ENCODE measurements at places on chromosomes 2 and 18.

DNA sequence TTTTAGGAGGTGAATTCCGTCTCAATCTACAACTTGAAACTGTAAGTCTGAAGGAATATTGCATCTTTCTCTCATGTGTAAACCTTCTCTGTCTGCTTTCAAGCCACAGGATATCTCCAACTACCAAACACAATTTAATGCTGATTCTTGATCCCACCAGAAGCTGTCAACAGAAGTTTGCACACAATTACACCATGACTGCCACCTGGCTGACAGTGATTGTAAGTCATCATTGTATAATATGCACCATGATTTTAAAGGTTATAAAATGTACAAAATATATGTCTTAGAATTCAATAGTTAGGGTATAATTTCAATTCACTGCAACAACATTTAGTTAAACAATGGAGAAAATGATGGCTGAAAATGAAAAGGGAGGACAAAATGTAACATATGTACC, 18.4 kb downstream of the PREPL start:
- DNase-seq = peak; percentile 50

GRCh38 chr18:55587418-55588110, 428 bp downstream of the TCF4 start:
- DNase-seq = no peak

- no peak for DNase-seq
Observed at GRCh38 chr18:79707671-79708070, 28.1 kb downstream of the CTDP1 start.

DNA sequence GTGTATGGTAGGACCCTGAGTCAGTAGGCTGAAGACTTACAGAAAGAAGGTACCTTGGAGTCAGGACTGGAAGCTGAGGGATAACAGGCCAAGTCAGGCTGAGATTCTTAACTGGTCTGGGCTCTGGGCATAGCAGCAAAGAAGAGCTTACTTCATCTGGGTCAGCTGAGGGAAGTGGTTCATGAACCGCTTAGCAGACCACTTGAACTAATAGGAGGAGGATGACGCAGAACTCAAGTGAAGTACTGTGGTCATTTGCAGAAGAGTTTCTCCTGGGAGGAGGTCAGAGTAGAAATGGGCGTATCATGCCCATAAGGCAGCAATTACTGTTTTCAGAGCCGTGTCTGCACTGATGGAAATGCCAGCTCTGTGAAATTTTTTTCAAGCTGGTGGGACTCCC, 164.5 kb downstream of the LCLAT1 start:
- DNase-seq = no peak

- no peak for DNase-seq
Observed at GRCh38 chr2:152114366-152114765, 15.5 kb upstream of the CACNB4 start.

- DNase-seq = no peak
Observed at GRCh38 chr2:177579486-177580036, 187.0 kb downstream of the AGPS start.

GRCh38 chr2:56626927-56627326, 443.1 kb downstream of the CCDC85A start:
- DNase-seq = no peak

DNA sequence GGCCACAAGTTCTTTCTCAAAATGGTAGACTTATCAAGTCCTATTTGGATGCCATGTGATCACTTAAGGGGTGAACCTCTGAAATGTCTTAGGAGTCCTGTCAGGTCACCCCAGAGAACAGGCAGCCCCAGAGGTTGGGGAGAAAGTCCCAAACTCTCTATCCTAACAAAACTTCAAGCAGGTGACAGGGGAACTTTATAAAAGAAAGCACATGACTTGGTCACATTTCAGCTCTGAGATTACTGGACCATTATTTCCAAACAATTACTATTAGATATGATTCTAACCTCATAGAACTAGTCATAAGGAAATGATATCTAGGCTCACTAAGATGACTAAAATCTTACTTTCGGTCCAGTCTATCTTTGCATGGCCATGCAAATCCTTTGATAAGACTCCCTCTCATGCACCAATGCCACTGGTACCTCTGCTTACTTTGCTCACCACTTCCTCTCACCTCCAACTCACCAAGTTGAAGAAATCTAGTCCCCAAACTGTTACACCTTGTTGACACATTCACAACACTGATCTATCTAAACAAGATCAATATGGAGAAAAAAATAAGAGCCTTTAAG, 107.0 kb downstream of the GALNT14 start:
- DNase-seq = no peak

DNA sequence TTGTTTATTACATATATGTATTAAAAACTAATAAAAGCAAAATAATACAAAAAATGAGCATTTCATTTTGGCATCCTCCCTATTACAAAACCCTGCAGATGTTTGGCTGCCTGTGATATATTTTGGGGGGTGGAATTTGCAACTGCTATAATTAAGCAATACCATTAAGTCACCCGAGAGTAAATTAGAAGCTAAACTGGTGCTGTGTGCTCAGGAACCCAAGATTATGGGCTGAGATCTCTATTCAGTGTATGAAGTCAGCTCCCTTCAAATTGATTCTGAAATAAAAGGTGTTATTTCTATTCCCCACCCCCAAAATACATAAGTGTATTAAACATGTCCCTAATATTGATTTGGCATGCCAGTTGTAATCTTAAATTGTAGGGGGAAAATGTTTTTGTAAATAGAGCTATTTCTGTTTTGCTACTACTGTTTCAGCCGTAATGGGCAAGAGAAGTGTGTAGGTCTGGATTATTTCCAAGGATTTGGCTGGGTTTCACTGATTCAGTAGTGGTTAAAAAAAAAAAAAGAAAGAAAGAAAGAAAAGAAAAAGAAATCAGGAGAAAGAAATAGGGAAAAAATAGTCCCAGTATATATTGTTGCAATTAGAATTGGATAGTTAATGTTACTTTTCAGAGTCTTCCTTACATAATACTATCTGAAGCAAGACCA, 110.9 kb downstream of the SS18 start:
- no peak for DNase-seq

DNA sequence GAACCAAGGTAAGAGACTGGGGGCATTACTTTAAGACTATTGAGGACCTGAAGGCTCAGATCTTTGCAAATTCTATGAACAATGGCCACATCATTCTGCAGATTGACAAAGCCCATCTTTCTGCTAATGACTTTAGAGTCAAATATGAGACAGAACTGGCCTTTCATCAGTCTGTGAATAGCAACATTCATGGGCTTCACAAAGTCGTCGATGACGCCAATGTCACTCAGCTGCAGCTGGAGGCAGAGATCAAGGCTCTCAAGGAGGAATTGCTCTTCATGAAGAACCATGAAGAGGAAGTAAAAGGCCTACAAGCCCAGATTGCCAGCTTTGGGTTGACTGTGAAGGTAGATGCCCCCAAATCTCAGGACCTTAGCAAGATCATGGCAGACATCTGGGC, 43.8 kb upstream of the SLC4A10 start:
- DNase-seq = no peak

GRCh38 chr2:75528221-75528977, 32.3 kb downstream of the EVA1A start:
- DNase-seq = no peak

DNA sequence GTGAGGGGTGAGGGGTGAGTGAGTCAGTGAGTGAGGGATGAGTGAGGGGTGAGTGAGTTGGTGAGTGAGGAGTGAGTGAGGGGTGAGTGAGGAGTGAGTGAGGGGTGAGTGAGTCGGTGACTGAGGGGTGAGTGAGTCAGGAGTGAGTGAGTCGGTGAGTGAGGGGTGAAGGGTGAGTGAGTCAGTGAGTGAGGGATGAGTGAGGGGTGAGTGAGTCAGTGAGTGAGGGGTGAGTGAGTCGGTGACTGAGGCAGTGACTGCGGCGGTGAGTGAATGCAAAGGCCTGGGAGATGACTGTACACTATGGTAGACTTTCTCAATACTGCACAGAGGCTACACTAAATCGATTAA, 16.6 kb downstream of the THAP4 start:
- DNase-seq = no peak

GRCh38 chr18:48661421-48661820, 122.6 kb downstream of the CTIF start:
- no peak for DNase-seq

Data from activated naive CD4-positive, alpha-beta T cell treated with anti-CD3 and anti-CD28 coated beads, Interleukin-2, amount 10 ng/mL, durations not matched to agents 7 days and 5 days (primary cell).